Immature natural killer cell (primary cell): ENCODE measurements at places on chromosomes 2 and 18. TPM values are rescaled to one million over a fixed set of nuclear protein-coding genes. Genes with fewer than 3 reads are reported as not detected.

Gene PTH2R
- polyA plus RNA-seq, result 0.07 TPM

Gene KCNF1
- not detected for polyA plus RNA-seq

Gene CAPN14
- not detected for polyA plus RNA-seq

Gene SERPINB11
- not detected for polyA plus RNA-seq

Gene PREPL
- 14.5 TPM for polyA plus RNA-seq

Gene NETO1
- not detected for polyA plus RNA-seq

Gene WDR35
- polyA plus RNA-seq, result 2.7 TPM

Gene M1AP
- polyA plus RNA-seq, result not detected

Gene TMEM198
- 0.44 TPM for polyA plus RNA-seq

Gene ZBTB7C
- polyA plus RNA-seq, result not detected

Gene VWC2L
- polyA plus RNA-seq, result not detected

Gene CCDC88A
- polyA plus RNA-seq, result 1.4 TPM

Gene PSMG2
- polyA plus RNA-seq, result 96.6 TPM

Gene ASAP2
- polyA plus RNA-seq, result 0.06 TPM

Gene MARCHF7
- polyA plus RNA-seq, result 142 TPM

Gene BOK
- polyA plus RNA-seq, result 17.2 TPM

Gene LRP1B
- polyA plus RNA-seq, result not detected

Gene RSAD2
- polyA plus RNA-seq, result 5.8 TPM

Gene FOSL2
- 28.7 TPM for polyA plus RNA-seq

Gene KIAA2012
- not detected for polyA plus RNA-seq

Gene PCARE
- not detected for polyA plus RNA-seq

Gene TRAK2
- polyA plus RNA-seq, result 35.7 TPM

Gene FLACC1
- polyA plus RNA-seq, result not detected

Gene MAP2
- polyA plus RNA-seq, result not detected

Gene IL37
- not detected for polyA plus RNA-seq

Gene MC2R
- polyA plus RNA-seq, result not detected

Gene RND3
- polyA plus RNA-seq, result not detected

Gene DNER
- not detected for polyA plus RNA-seq

Gene TANC1
- polyA plus RNA-seq, result 0.41 TPM

Gene BCL2
- polyA plus RNA-seq, result 8.0 TPM

Gene FTCDNL1
- polyA plus RNA-seq, result not detected

Gene FRZB
- not detected for polyA plus RNA-seq

Gene UGT1A9
- not detected for polyA plus RNA-seq

Gene HTR2B
- polyA plus RNA-seq, result not detected

Gene CNDP1
- not detected for polyA plus RNA-seq

Gene DYNC1I2
- 20.6 TPM for polyA plus RNA-seq

Gene CCDC85A
- not detected for polyA plus RNA-seq

Gene CD8B
- polyA plus RNA-seq, result 5.5 TPM

Gene FAM210A
- 14.2 TPM for polyA plus RNA-seq

Gene RAB6C
- polyA plus RNA-seq, result not detected
